Hypothalamus (tissue), 51 donors: ENCODE measurements at places on chromosomes 1 and 21.

GRCh38 chr21:16620786-16621320, 891.1 kb downstream of the USP25 start:
- DNase-seq: no peak

GRCh38 chr1:248842781-248843331, 4.8 kb downstream of the ZNF672 start:
- DNase-seq: no peak

DNA sequence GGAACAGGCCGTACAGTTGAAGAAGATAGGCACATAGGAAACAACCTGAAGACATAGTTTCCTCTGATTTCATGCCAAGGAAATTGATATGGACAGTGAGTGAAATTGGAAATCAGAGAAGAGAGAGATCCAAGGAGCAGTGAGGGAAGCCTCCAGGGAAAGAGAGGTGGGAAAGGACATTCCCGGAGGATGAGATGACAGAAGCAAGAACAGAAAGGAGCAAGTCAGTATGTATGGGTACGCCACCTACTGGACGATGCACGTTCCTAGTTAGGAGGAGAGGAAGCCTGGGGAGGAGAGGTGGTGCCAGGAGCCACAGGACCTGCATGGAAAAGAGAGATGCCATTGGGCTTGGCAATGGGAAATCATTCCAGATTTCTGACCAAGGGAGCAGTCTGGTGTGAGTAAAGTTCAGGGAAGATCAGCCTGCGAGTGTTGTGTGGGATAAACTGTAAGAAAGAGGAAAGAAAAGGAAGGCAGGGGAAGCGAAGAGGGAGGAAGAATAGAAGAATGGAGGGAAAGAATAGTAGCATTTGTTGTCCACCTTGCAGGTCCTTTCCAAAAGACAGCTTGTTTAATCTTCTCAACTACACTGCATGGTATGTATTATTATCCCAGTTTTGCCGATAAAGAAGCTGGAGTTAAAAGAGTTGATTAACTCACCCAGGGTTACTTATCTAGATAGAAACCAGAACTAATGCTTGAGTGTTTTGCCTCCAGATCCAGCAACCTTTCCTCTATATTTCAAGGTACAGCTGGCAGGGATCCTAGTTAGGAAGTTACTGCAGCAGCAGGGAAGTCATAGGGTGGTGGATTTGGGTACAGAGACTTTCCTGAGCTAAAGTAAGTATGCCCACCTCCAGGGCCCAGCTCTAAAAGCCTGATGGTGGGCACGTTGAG, 27.4 kb downstream of the C1orf116 start:
- no peak for DNase-seq

DNA sequence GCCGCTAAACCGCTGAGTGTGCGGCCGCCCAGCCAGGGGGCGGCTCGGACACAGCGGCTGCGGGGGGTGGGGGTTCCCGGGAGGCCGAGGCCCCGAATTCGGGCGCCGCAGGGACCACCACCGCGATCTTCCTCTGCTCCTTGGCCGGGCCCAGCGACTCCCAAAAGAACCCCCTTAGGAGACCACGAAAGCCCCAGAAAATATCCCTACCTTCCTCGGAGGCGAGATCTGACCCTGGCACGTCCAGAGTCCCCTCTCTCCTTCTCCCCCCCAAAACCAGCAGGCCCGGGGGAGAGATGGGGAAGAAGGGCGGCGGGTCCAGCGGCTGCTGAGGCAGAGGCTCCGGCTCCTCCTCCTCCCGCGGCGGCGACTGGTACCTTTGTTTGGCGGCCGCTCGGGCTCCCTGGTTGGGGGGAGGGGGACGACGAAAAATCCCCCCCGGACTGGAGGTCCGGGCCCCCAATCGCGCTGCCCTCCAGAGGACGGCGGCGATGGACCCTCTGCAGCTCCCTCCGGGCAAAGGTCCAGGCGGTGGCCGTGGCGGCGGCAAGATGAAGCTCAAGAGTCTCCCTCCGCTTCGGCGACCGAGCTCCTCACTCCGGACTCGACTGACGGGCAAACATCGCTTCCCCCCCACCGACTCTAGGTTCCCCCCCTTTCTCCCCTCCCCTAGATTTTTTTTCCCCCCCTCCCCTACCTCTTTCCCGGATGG, at the start of gene ARID4B:
TSS of gene ARID4B (minus strand) at position 621 of the 712 bp plus-strand sequence. CDS start 1,260 bp downstream, outside the sequence.
- peak; percentile 88 for DNase-seq

- DNase-seq: no peak
Measured at GRCh38 chr1:111442457-111442856, 6.6 kb downstream of the WDR77 start.

DNA sequence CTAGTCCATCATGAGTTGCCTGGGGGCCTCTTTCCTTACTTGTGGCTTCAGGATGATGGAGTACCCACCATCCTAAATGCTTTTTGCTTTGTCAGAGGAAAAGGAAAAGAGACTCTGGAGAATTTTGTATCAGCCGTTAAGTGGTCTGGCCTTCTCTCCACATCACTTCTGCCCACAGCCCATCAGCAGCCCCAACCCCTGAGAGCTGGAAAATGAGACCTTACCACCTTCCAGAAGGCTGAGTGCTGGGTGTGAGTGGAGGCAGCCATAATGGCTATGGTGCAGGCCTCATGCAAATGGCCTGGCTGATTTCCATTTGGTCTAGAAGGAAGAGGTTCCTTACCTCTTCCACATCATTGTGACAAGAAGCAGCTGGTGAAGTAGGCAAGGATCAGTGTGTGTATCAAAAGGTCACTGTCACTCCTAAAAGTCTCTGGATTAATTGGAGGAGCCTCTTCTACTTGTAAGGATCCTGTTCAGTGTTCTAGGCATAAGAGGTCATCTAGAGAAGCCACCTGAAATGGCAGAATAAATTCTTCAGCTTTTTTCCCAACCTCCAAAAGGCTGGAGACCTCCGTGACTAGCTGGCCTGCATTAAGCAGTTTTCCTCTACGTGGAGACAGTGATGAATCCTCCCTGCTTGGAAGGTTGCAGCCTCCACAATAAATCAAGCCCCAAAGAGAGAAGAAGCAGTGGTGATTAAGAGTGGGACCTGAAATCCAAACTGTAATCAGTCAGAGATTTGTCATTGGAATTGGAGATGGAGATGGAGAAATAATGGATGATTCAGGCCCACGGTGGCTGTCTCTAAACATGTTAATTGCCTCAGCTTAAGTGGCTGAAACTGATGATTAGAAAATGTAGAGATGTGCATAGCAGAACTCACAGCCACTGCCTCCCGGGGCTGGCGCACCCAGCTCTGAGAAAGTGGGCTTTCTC, 111.5 kb downstream of the CNIH3 start:
- DNase-seq: no peak

DNA sequence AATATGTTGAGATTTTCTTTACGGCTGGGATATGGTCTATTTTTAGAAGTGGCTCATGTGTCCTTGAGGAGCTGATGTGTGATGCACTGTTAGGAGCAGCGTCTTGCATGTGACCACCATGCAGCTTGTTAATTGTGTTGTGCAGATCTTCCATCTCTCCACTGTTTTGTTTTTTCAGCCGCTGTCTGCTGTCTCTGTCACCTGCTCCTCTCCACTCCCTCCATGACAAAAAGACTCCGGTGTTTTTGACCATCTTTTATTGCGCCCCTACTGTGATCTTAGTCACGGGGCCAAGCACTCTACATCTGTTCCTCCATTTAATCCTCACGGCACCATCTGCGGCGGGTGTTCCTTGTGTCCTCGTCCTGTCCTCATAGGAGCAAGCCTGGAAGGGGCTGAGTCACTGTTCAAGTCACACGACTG, 51.8 kb downstream of the ADARB1 start:
- DNase-seq: no peak

DNA sequence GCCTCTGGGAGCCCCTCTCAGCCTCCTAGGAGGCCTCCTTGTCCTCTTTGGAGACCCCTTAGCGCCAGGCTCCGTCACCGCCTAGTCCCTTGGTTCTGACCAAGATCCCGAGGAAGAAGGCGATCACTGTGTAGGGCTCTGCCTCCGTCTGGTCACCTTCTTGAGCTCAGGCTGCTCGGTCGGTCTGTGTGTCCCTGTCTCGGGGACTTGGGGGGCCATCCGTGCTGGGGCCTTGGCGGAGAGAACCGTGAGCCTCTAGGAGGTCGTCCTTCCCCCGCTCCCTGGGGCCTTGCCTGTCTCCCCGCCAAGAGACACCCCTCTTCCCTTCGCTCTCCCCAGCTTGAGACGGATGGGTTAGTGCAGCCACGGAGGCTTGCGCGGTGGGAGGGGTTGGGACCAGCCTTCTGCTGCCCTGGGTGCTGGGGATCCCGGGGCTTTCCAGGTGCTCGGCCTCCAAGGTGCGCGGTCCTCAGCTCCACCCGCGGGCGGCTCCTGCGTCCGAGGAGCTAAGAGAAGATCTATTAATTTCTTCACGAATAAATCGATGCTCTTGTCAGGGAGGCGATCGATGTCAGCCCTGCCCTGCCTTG, 701 bp upstream of the INSRR start:
- DNase-seq: no peak

DNA sequence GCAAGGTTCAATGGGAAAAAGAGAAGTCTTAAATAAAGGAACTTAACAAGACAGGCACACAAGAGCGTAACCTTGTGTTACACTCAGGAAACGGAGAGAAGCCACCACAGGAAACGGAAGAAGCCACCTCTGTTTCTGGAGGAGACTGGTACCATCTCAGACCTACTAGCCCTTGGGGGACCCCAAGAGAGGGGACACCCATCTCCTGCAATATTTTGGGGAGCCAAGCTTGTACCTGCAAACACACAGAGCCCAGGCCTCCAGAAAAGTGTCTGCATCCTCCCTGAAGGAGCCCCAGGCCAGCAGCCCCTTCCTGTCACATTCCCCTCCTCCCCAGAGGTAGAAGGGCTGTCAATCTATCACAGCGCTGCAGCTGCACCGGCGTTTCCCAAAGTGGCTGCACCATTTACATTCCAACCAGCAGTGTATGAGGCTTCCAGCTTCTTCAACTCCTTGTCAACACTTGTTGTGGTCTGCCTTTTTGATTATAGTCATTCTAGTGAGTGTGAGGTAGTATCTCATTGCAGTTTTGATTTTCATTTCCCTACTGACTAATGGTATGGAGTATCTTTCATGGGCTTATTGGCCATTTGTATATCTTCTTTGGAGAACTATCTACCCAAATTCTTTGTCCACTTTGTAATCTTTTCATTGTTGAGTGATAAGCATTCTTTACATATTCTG, 23.0 kb upstream of the PADI1 start:
- DNase-seq: no peak

DNA sequence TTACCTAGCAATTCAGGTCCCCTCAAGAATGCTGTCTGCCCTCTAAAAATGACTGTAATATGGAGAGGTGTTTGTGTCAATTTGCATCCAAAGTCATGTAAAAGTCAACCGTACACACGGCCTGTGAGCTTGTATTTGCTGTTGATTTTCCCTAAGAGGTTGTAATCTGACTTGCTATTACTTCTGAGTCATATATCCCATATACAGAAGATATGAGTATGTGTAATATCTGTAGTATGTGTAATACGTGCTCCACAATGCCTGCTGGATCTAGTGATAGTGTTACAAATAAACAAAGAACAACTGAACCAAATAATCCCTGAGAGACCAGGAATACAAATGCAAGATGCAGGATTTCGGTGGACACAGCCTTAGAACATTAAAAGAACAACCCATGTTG, 1.4 kb upstream of the KCNJ6 start:
- DNase-seq: no peak

DNA sequence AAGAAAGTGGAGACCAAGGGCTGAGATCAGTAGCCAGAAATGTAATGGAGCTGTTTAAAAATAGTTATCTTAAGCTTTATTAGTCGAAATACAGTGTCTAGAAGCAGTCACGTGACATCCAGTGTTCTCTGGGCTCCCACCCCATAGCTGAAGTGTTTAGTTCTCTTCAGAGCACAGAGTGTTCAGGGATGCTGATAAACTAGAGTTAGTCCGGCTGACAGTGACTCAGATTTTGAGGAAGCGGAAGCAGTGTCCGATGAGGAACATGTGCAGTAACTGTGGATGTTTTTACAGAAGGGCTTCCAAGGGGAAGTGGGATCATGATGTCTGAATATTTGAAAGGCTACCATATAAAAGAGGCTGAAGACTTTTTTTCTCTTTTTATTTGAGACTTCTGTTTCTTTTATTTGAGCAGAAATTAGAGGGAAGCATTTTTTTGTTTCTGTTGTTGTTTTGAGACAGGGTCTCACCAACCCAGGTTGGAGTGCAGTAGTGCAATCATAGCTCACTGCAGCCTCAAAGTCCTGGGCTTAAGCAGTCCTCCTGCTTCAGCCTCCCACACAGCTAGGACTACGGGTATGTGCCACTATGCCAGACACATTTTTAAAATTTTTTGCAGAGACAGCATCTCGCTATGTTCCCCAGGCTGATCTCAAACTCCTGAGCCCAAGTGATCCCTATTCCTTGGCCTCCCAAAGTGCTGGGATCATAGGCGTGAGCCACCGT, 124.2 kb downstream of the GALNT2 start:
- no peak for DNase-seq

GRCh38 chr1:232578651-232579195, 51.2 kb downstream of the SIPA1L2 start:
- DNase-seq: no peak

GRCh38 chr1:161285521-161285920, 24.2 kb downstream of the MPZ start:
- no peak for DNase-seq

DNA sequence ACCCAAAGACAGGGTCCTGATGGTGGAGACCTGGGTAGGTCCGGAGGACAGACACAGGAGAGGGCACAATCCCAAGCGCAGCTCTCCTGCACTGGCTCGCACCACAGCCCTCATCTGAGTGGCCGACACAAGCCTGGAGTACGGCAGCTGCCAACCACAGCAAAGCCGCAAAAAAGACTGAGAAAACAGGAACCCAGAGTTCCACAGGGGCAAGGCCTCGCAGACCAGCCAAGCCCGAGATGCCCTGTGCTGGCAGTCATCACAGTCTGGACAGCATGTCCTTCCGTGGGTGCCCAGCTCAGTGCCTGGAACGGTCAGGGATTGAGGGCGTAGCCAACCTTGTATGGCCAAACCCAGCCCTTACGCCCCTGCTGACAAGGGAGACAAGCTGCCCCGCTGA, 11.4 kb downstream of the ZBTB48 start:
- DNase-seq: no peak

DNA sequence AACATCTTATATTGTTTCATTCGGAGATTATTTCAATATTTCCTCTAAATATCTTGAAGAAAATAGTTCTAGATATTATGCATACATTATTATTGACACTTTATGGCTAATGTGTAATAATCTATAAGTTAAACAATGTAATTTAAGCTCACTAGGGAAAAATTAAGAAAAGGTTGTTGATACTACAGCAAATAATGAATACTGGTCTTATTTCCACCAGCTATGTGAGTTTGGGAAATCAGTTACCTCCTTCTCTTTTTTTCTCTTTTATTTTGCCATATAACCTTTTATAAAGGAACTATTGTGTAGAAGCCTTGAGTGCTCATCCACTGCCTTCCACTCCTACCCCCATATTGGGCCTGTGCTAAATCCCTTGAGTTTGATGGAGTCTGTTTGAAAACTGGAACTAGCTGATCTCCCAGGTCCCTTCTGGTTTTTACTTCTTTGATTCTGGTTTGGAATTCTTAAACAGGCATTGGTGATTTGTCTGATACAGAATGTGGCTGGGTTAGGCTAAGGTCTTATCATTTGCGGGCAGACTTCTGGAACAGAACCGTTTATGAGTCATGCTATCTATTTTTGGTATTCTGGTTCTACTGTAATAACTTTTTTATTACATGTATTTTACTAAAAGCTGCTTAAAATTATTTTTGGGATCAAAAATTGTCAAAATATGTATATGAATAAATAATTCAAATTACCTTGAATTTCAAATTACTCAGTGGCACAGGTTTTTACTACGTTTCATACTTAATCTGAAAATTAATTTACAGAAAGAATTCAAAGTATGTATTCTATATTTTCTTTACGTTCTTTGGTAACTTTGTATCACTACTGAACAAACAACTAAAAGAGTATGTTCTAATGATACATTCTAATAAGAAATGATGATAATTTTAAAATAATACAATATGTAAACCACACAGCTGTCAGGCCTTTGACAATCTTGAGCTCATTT, 5.0 kb upstream of the CDC14A start:
- no peak for DNase-seq
